Right ventricle myocardium superior (tissue), 1 donor: ENCODE measurements at places on chromosomes 4 and X. TPM values are rescaled to one million over a fixed set of nuclear protein-coding genes. Genes with fewer than 3 reads are reported as not detected.

The TEX11 gene
- not detected for total RNA-seq

The GIMD1 gene
- not detected for total RNA-seq

The MBNL3 gene
- total RNA-seq: 31.1 TPM

The ETDB gene
- total RNA-seq: not detected

The VSIG4 gene
- total RNA-seq: 56.6 TPM

The GAGE12J gene
- total RNA-seq: not detected
